ENCODE measurements at places on chromosomes 2 and 18.

GRCh38 chr18:59270689-59271257, 2.5 kb downstream of the RAX start:
- DNase-seq = no peak

DNA sequence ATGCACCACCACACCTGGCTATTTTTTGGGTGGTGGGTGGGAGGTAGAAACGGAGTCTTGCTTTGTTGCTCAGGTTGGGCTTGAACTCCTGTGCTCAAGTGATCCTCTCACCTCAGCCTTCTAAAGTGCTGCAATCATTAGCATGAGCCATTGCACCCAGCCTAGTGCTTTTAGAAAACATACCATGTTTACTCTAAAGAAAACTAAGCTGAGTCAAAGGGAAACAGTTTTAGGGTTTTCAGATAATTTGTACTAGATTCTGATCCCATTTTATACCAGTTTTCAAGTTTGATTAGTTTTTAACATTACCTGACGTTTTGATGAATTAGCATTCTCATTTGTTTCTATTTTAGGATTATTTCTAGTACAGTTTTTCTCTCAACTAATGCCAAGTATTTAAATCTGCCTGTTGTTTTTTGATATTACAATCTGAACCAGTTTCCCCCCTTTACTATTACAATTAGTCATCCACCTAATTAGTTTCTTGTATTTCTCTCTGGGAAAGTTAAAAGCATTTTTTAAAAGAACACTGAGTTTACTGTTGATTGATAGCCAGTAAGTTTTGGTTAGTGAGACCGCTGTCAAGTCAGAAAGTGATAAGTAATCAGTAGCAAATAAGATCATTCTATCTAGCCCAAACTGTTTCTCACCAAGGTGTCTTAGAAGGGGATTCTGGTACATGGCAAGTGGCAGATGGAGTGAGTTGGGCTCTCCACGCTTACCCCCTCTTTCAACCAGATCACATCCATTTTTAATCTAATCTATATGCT, 24.2 kb upstream of the TBR1 start:
- DNase-seq = no peak

GRCh38 chr2:183903026-183903425, 695.3 kb upstream of the ZNF804A start:
- no peak for DNase-seq

- no peak for DNase-seq
Observed at GRCh38 chr2:191638802-191639172, 39.1 kb upstream of the NABP1 start.

- no peak for DNase-seq
Observed at GRCh38 chr2:225650041-225650440, 250.5 kb downstream of the NYAP2 start.

DNA sequence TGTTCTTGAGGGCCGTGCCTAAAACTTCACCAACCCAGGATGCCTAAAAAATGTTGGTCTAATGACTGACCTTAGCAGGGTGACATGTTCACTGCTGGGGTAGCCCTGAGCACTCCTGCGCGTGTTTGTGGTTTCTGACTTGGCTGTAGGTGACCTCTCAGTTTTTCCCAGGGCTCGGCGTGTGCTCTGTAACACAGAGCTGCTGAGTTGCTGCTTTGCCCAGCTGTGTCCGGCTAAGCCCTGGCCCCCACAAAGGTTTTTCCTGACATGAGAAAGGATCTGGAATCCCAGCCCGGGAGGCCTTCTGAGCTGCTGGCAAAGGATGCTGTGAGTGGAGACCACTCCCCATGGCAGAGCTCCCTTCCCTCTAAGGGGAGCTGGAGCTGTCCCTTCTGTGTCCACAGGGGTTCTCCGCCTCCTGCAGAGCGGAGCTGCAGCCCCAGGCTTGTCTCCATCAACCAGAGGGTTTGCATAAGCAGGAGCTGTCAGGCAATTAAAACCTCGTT, 52.7 kb downstream of the CRIM1 start:
- DNase-seq = no peak

DNA sequence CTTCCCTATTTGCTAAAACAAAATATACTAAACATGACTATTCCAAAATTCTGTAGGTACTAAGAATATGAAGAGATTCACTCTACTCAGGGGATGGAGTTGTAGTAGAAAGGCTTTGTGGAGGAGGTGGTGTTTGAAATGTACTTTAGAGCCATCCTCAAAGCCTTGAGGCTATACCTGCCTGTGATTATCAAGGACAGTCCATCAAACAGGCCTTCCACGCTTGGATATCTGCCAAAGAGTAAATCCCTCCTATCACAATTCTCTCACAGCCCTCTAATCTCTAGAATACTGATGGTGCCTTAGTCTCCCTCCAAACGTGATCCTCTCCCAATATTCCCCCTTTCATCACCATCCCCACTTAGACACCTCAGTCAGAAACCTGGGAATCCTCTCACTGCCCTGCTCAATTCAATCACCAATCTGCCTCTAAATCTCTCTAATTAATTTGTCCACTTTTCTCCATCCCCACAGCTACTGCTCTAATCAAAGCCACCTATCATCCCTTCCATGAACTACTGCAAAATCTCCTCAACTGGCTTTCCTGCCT, 13.1 kb downstream of the SOS1 start:
- no peak for DNase-seq

DNA sequence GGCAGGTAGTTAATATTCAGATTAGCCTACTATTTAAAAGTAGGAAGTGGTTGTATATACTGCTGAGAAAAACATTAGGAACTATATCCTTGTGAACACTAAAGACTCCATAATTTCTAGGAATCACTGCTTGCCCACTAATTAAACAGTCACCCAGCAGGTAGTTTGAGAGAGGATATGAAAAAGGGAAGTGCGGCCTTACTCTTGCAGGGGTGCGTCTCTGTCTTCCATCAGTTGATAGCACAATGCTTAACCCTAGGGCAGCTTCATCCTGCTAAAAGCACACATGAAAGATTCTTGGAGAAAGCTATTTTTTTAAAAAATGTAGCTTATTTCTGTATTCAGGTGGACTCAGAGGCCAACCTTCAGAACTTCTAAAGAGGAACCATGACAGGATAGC, 53.1 kb upstream of the ATP5MC3 start:
- no peak for DNase-seq

GRCh38 chr2:238684362-238685326, 163.2 kb upstream of the TWIST2 start:
- no peak for DNase-seq

GRCh38 chr2:73156539-73157124, 43.9 kb upstream of the RAB11FIP5 start:
- DNase-seq = no peak

DNA sequence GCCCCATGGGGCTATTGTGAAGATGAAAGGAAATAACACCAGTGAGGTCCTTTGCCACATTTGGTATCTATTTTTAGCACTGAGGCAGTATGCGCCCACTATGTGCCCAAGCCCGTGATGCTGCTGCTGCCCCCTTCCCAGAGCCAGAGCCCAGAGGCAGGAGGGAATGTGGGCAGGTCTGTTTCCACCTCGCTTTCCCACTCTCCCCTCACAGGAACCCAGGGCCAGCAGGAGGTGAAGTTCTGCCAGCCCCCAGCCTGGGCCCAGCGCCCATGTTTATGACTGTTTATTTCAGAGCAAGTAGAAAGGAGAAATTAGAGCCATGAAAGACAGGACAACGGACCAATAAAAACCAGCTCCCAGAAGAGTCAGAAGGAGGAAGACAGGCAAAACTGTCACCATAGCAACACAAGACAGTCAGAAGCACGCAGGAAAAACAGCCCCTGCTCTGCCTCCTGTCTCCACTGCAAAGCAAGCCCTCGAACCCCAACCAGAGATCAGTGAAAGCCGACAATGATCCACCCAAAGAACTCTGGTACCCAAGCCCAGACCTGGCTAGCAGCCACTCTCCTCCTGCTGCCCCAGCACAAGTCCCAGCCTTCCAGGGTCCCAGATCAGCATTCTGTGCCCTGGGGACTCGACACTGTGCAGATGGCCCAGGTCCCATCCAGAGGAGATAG, 1.4 kb downstream of the CYRIA start:
- no peak for DNase-seq

GRCh38 chr18:3256693-3257626, 5.0 kb upstream of the MYL12B start:
- DNase-seq = no peak

GRCh38 chr2:174210862-174211261, 37.5 kb downstream of the OLA1 start:
- no peak for DNase-seq

DNA sequence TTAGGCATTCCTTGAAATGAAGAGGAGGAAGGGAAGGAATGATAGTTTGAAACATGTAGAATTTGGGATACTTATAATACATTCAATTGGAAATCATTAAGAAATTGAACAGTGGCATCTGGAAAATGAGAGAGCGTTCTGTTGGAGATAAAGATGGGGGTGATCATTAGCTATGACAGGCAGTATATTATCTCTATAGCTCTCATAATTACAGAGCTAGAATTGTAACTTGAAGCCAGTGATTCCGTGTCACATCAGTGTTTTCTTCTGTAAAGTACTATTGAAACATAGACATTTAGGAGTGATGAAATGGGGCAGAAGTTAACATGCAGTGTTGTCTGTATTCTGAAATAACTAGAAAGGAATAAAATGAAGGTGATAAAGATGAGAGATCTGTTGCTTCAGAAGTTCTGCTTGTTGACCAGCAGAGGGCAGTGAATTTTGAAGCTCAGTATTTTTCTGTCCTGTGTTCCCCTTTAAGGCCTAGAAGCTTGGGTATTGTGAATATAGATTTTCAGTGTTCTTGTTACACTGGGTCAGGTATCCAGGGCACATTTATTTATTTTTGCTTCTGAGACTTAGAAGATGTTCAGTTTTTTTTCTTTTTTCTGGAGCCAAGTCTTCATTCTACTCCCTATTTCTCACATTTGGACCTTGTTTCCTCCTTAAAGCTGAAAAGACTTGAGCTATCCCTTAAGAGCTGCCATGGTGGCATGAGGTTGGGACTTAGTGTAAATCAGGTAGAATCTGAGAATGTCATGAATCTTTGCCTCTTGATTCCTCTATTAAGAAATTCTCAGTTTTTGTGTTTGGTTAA, 157.4 kb downstream of the TAF4B start:
- DNase-seq = no peak

- DNase-seq = no peak
Observed at GRCh38 chr18:48153613-48154481, 223.4 kb upstream of the SMAD2 start.
